NK-92 treated with Interleukin-12 subunit alpha and Interleukin-12 subunit beta, amount 100 ng/mL, for 24 hours (cell line): ENCODE measurements at places on chromosomes 7 and 10.

DNA sequence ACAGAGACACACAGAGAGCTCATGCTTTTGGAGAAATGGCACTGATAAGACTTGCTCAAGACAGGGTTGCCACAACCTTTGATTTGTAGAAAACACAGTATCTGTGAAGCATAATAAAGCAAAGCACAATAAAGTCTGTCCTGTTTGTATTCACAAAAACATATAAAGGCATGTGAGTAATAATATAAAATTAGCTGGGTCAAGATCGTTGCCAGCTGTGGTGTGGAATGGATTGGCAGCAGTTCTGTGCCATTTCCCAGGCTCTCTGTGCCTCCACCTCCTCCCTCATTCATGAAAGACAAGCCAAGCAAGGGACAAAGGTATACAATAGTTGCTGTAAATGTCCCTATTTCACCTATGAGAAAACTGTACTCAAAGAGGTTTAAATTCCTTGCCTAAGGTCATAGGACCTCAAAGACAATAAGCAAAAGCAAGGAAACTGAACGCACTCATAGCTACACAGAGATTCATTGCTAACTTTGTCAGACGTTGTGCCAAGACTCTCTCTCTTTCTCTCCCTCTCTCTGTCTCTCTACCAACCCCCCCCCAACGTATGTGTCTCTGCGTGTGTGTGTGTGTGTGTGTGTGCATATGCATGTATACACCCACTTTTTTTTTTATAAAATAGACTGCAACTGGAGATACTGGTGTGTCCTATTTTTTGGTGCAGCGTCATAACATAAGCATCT is 31.8 kb downstream of the CHST3 start:
- DNase-seq, result no peak

GRCh38 chr7:36044101-36044892 is 108.8 kb upstream of the EEPD1 start:
- no peak for DNase-seq

GRCh38 chr7:44415510-44415909 is 74.9 kb downstream of the NUDCD3 start:
- DNase-seq, result no peak

DNA sequence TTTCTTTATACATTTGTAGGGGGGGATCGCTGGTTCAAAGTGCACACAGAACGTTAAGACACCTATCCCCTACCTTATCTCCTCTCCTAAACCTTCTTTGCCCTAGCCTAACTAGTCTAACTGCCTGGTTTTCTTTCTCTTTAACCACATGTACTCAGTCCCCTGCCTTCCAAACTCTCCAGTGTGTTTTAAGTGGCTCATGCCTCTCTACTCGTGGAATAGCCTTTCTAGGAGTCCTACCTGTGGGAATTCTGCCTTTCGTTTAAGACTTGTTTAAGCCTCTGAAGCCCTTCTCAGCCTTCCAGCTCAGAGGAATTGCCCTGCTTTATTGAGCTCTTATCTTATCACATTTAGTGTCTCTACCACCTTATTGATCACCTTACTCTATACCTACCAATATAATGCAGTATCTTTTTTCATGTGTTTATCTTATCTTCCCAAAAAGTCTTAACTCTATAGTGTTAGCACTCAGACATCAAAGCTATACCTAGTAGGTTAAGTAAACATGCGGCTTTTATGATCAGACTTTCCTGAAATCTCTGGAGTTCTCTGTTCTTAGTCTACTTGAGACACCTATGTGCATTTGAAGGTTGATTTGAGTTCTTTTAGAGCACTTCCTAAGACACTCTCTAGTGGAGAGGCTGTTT is 50.7 kb downstream of the ARID5B start:
- DNase-seq, result no peak

- no peak for DNase-seq
Measured at GRCh38 chr7:1473864-1474512, 14.7 kb upstream of the MICALL2 start.

DNA sequence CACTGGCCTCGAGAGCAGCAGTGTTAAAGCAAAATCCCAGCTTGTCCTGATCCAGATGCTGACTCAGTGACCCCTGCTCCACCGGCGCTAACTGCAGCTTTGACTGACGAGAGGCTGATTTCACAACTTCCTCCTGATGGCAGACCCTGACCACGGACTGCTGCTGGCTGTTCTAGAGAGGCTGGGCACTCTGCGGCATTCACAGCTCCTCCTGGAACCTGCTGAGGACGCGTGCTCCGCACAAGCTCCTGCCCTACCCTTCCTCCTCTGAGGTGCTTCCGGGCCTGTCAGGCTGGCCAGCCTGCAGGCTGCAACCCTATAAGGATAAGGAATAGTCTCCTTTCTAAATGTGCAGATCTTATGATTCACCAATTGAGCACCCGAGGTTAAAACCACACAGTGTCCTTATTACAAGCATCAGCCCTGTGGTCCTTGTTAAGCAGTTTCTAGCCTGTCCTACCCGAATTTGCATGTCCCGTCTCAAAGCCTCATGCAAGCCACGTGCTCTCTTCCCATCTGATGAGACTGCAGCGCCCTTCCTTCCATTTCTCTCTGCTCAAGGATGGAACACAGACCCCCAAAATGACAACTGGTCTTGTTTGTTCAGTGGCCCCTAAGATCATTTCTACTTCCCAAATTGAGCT is 35.5 kb upstream of the NCAPG2 start:
- DNase-seq, result peak; percentile 47

- no peak for DNase-seq
Measured at GRCh38 chr10:50674469-50675254, 50.9 kb upstream of the SGMS1 start.

GRCh38 chr7:99010281-99010680 is 131.9 kb downstream of the TRRAP start:
- no peak for DNase-seq

DNA sequence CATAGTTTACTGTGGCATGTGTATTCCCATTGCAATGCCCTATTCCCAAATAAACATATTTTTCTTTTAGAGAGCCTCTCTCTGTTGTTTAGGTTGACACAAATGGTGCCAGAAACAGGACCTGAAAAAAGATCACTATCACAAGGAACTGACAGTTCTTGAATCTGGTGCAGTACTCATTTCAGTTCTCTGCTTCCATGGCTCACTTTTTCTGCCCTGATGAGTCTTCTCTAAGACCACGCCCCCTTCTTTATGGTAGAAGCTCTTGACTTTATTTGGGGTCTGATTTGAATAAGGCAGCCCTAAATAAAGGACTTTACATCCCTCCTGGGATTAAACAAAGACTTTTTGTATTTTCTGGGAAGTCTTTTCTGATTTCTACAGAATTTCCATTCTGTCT is 3.5 kb upstream of the CCDC126 start:
- DNase-seq, result no peak

GRCh38 chr7:69749994-69750393 is 151.7 kb downstream of the AUTS2 start:
- no peak for DNase-seq

DNA sequence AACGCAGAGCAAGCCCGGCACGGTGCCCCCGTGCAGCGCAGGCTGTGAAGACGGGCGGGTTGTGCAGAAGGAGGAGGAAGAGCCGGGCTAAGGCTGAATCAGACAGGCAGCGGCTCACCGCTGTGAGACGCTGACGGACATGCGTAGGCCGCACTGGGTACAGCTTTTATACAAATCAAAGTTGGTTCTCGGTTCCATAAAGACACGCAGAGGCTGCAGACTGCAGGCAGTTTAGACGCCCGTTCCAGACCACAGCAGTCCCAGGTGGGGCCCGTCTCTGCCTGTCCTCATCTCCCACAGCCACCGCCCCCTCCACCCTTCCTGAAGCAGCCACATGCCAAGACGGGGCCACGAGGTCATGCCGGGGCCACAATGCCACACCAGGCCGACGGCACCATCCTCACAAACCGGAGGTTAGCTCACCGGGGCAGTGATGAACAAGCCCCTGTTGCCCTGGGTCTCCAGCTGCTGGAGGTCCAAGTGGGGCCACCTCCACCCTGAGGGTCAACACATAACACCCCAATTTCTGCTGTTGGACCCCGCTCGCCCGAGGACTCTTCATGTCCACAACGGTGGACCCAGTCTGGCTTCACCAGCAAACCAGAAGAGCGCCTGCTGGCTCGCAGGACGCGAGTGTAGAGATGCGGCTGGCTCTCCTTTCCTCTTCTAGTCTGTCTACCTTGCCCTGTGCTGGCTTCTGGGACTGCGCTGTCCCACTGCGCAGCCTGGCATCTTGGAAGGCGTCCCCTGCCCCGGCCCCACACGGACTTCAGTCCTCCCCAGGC is 227.2 kb downstream of the ELFN1 start:
- no peak for DNase-seq

DNA sequence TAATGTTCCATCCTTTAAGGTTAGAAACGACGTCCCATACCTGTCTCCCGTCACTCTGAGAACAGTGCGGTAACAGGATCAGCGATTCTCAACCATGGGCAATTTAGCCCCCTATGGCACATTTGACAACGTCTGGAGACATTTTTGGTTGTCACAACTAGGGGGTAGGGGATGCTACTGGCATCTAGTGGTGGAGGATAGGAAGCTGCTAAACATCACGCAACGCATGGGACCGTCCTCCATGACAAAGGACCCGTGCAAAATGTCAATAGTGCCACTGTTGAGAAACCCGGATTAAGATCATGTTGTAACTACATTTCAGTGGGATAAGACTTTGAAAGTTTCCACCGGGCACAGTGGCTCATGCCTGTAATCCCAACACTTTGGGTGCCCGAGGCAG is 5.0 kb upstream of the PAXIP1 start:
- no peak for DNase-seq

- DNase-seq, result no peak
Measured at GRCh38 chr7:108020585-108020984, 17.6 kb upstream of the LAMB1 start.

DNA sequence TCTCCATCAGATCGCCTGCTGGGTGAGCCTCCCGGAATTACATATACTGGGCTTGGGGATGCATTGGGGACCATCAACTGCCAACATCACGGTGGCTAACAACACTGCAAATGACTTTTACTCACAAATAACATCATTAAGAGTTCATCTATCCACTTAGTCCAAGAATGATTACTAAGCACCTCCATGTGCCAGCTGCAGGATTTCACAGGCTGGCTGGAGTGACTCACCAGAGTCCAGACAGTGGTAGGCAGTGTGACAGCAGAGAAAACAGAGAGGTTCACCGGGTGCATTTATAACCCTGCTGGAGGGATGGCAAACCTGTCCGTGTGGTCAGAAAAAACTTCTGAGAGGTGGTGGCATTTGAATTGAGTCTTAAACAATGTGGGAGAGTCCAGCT is 3.2 kb upstream of the IGFBP3 start:
- no peak for DNase-seq

- peak; percentile 89 for DNase-seq
Measured at GRCh38 chr7:131105799-131106680, 221.6 kb upstream of the MKLN1 start.

- no peak for DNase-seq
Measured at GRCh38 chr7:20431146-20431545, 100.4 kb downstream of the ITGB8 start.
